Effector CD4-positive, alpha-beta T cell (primary cell): ENCODE measurements at places on chromosomes 7 and 10.

GRCh38 chr7:129222064-129222463, 2.8 kb upstream of the AHCYL2 start:
- DNase-seq: no peak

- no peak for DNase-seq
Observed at GRCh38 chr7:24441314-24442027, 131.8 kb upstream of the PALS2 start.

- no peak for DNase-seq
Observed at GRCh38 chr7:4692055-4692454, 10.0 kb downstream of the FOXK1 start.

GRCh38 chr7:112010109-112010508, 196.1 kb downstream of the DOCK4 start:
- no peak for DNase-seq

DNA sequence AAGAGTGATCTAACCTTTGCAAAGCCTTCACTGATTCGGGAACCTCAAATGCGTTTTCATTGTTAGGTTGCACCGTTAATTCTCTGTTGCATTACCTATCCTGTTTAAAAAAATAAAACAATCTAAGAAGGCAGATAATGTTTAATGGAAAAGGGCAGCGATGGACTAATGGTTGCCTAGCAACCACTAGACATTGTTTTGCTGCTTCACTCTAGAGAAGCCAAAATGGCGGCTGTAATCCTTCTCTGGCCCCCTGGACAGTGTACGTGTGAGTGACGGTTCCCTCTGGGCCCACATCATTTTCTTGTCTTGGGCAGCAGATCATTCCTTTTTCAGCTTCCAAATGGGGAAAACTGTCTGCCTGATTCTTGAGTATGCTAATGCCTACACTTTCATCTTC, 43.3 kb downstream of the FAM204A start:
- DNase-seq: no peak

DNA sequence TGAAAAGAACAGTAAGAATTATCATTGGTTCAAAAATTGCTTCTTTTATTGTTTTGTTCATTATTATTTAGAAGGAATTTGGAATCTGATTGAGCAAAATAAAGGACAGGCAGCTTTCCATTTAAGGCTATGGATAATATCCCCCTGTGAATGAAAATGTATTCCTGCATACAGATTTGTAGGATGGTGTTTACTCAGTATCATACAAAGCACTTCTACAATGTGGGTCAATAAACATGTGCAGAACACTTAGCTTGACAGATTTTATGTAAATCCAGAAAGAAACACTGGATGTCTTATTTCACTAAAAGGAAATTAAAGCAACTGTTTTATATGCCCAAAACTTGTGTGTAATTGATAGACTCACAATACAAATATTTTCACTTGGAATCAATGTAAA, 189.7 kb downstream of the THSD7A start:
- DNase-seq: no peak

- DNase-seq: no peak
Observed at GRCh38 chr7:40584667-40585433, 450.0 kb downstream of the SUGCT start.

- DNase-seq: no peak
Observed at GRCh38 chr7:11604505-11604904, 227.5 kb downstream of the THSD7A start.

- no peak for DNase-seq
Observed at GRCh38 chr7:80637911-80638765, at the start of gene CD36. TSS of gene CD36 (plus strand) at chr7:80638642. CDS start at chr7:80646741, 8,099 bp downstream.

DNA sequence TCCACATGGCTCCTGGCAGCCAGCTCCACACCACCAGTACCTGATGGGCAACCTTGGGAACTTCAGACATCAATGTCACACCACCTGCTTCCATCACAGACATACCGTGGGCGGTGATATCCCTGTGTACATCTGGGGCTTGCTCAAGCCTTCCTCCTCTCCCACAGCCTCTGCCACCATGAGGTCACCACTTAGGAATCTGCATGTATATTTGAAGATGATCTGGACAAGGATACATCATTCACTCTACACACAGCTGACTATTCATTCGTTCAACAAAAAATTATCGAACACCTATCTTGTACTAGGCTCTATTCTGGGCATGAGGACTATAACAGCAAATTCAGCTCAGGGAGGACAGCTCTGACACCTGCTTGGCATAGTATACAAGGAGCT, 6.8 kb downstream of the DLG5 start:
- DNase-seq: no peak

GRCh38 chr7:105647591-105647990, 66.3 kb upstream of the EFCAB10 start:
- no peak for DNase-seq

GRCh38 chr7:153524070-153524601, 528.1 kb upstream of the DPP6 start:
- DNase-seq: no peak

DNA sequence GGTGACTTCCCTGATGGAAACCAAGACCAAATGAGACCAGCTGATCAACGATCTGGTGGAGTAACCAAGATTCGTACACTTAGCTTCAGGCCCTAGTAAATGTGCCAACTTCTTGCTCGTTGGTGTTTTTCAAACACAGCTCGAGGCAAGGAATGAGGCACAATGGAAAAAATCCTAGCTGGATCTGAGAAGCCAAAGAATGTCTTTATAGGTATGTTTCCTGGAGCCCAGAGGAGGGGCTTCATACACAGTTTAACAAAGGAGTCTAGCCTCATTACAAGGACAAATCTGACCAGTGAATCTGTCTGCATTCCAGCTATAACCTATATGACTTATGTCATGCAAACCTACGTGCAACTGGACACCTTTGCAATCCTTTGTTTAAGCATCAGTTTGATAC, 3.7 kb downstream of the COL17A1 start:
- DNase-seq: no peak

GRCh38 chr10:63105225-63106110, 27.7 kb upstream of the NRBF2 start:
- no peak for DNase-seq

DNA sequence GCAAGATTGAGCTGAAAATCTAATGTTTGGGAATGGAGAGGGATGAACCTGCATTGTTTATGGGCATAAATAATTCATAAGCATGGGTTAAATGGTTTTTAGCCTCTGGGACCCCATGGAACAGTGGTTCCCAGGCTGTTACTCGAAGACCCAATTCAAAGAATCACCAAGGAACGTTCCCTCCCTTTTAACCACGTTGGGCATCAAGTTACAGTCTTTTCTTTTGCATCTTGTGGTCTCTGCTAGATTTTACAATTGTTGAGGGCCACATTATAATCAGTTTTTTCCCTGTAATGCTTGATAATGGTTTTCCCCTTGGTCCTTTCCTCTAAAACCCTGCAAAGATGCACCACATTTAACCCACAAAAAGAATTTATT, 2.5 kb downstream of the CALN1 start:
- DNase-seq: no peak

DNA sequence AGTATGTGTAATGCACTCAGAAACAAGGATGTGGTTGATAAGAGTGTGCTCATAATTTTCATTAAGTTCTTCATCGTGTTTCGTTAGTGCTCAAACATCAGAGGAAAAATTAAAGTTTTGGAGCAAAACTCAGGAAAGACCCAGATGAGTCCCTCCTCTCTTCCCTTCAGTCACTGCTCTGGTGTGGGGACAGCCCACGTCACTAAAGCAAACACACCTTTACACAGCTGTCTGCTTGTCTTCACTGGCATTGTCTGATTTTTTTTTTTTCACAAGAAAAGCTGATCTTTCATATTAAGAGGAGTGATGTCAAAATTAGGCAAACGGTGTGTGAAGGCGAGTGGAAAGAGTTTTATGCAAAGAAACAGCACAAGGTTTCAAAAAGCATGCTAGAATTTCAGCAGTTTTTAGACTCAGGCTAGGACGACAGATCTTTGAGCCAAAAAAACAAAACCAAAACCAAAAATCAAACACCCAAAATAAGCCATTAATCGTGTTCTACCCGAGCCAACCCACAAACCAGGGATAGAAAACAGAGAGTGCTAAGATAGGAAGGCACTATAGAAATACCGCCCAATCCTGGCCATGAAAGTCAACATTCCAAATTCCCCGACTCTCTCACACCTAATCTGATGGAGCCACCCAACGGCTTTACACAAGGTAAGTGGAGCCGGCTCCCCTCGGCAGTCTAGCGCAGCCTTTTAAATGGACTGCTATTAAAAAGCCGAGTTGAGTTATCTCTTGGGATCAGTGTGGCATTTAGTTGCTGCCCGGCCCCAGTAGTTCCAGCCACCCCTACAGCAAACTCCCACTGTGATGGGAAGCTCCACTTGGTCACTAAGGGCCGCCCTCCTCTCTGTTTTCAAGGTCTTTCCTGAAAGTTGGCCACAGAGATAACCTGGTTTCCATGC, 27.9 kb upstream of the GATA3 start:
- no peak for DNase-seq

DNA sequence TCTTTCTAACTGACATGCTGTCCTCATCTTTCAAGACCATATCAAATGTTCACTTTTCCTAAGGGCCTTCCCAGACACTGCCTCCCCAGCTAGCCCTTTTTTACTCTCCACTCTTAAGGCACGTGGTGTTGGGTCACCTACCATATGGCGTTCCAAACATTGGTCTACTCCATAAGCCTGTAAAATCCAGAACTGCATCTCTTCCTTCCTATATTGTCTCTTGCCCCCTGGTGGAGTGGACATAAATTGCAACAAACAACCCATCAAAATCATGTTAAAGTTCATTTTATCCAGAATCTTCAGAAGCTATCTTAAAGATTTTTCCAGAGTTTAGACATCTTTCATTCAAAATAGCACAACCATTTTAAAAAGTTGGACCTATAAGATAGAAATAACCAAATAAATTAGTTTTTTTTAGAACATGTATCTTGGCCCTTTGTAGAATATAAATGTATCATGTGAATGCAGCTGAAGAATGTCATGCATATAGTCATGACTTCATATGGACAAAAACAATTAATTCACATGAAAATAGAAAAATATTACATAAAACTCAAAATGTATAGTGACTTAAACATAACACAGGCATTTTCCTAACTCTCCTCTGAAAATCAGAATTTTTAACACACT, 180.6 kb upstream of the CHRM2 start:
- DNase-seq: no peak

DNA sequence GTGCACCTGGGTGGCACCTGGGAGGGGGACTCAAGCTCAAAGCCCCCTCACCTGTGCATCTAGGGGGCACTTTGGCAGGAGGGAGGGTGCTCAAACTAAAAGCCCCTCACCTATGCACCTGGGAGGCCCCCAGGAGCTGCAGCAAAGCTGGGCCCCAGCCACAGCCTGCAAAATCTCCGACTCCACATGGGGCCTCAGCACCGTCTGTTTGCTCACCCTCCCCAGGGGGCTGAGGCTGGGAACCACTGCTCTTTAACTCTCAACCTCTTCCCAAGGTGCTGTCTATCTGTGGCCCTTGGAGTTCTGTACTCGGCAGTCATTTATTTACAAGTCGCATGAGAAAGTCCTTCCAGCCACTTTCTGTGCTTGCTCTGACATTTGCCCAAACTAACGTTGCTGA, 458.4 kb downstream of the DNAJB6 start:
- no peak for DNase-seq
